Transverse colon (tissue), 4 donors: ENCODE measurements at places on chromosomes 11 and 22. TPM values are rescaled to one million over a fixed set of nuclear protein-coding genes. Genes with fewer than 3 reads are reported as not detected.

- no peak for DNase-seq
These were observed 50.6 kb upstream of the PAK1 start for GRCh38 chr11:77524539-77524938.

GRCh38 chr11:45102810-45103621, 43.4 kb upstream of the PRDM11 start:
- peak; percentile 51 for DNase-seq

FXYD2 gene
- total RNA-seq = 1.2 TPM

- DNase-seq = no peak
These were observed 6.2 kb downstream of the ZDHHC8 start for GRCh38 chr22:20137671-20138416.

DNA sequence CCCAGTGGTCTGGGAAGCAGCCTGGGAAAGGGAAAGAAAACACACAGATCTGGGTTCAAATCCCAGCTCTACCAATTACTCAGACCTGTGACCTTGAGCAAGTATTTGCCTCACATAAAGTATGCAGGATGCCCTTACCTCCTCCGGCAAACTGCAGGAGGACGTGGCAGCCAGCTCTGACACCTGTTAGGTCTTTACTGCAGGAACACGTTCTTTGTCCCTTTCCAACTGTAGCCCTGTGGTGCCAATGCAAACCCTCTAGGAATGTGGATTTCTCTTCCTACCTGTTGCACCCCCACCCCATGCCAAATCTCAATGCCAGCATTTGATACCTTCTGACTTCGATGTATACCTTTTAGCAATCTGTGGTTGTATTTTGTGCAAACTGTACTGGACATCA, 6.0 kb downstream of the CPT1A start:
- DNase-seq = no peak

DNA sequence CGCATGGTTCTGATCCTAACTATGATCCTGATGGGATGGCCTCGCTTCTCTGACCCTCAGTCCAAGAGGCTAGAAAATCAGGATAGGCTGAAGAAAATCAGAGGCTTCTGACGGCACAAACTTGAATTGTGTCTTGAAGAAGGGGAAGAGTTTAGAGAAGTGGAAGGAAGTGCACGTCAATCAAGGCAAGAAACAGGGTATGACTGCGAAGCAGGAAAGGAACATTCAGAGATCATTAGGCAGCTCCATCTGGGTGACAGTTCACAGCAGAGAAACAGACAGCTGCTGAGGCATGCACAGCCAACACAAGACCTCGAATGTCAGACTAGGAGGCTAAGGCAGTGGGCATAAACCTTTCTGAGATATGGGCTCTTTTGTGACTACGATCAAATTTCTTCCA, 29.3 kb downstream of the CLPB start:
- no peak for DNase-seq

- no peak for DNase-seq
These were observed 35.1 kb upstream of the SMTN start for GRCh38 chr22:31045900-31046538.

DNA sequence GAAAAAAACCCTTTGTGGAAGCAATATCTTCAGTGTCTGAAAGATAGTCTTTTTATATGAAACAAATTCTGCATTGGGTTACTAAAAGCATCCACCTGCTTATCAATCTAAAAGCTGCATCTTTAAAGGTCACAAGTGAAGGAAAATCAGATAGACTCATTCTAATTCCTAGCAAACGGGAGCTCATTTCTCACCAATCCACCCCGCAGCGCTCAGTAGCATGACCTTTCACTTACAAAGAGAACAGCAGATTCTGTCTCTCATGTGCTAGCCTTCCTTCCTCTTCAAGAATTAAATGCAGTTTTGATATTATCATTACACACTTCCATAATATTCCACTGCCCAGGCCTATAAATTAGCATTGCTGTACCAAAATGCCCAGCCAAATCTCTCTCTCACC, 212.9 kb downstream of the CADM1 start:
- no peak for DNase-seq

- no peak for DNase-seq
These were observed 757 bp upstream of the HINFP start for GRCh38 chr11:119120639-119121007.

DNA sequence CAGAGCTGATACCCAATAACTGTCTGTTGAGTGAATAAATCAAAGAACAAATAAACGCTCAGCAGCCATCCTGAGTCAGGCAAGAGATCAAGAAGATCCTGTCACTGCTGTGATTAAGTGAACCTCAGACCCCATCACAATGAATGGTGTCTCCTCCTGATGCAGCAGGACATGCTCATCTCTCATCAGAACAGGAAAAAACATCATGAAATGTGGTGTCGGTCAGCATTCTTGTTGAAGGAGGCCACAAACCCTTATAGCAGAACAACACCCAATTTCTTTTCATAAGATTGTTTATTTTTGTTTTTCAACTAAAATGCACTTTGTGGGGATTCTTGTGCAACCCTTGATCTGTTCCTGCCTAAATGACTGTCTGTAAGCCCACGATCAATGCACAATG, 60.3 kb downstream of the SYTL2 start:
- no peak for DNase-seq

GRCh38 chr11:8229299-8230177, 34.1 kb downstream of the LMO1 start:
- DNase-seq = peak; percentile 68

DNA sequence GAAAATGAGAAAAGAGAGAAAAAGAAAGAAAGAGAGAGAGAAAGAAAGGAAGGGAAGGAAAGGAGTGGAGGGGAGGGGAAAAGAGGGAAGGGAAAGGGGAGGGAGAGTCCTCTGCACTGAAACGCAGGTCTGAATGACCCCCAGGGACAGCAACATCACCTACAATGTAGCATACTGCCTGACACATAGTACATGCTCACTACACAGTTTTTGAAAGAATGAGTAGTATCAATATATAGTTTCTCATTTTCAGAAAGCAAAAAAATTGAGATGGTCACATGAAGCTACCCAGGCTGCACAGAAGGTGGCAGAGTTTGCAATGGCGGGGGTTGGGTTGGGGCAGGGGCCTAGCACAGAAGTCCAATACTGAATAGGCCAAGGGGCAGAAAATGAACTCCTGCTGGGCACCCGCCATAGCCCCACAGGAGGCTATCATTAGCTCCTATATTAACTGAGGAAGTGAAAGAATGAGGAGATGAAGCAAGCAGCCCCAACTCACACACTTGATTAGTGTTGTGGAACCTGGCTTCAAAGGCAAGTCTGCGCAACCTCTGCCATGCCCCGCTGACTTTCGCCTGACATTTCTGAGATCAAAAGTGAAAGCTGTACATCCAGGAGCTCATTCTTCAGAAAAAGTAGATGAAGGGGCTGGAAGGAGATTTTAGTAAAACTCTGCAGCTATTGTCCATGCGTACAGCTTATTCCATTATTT, 241.2 kb upstream of the SYN3 start:
- DNase-seq = no peak
